ENCODE measurements at places on chromosomes 13 and 19.

- no peak for DNase-seq
Observed at GRCh38 chr19:31144075-31144870, 205.0 kb downstream of the TSHZ3 start.

DNA sequence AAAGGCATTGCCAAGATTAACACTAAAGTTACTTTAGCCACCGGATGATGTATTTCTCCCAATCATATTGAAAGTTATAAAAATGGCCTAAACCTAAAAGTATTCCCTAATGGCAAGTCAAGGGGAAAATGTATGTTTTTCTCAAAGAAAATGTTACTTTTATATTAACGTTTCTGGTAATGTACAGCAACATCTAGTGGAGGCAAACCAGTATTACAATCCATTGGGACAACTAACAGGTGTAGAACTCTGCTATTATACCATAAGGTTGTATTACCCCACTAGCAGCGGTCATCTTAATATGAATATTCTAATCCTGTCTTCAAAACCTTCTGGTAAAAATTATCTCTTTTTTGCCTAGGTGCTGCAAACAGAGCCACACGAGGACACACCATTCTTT is 69.2 kb downstream of the ZNF100 start:
- DNase-seq = no peak

- no peak for DNase-seq
Observed at GRCh38 chr19:45245334-45245787, at the start of gene EXOC3L2. EXOC3L2 (minus strand) TSS chr19:45245407; CDS start chr19:45239045, 6,362 bp downstream.

DNA sequence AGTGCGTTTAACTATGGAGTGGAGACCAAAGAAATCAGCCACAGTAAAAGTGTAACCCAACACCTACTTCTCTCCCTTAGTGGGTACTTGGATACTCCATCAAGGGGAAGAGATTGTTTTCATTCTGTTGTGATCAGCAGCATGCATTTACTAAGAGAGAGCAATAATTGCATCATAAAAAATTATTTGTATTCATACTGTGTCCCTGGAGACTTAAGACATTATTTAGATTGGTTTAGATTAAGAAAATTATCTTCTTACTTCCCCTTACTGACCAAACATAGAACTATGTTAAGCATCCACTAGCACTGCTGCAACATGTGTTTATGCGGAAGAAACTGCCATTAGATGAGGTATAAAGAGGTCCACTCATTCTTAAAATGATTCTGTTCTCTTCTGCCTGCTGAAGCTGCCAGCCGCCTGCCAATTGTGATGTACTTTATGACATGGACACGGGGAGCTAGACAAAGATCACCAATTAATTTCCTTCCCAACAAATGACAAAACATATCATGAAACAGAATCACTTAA is 738.5 kb downstream of the DIAPH3 start:
- no peak for DNase-seq

GRCh38 chr19:31718032-31718431 is 368.8 kb upstream of the TSHZ3 start:
- DNase-seq = no peak

GRCh38 chr19:41617941-41618730 is 8.7 kb downstream of the CEACAM4 start:
- no peak for DNase-seq

Measured in stimulated activated CD8-positive, alpha-beta memory T cell treated with anti-CD3 and anti-CD28 coated beads, Interleukin-7, amount 100 ng/mL, for 24 hours (primary cell).